A549 treated with dexamethasone at 1 μM for 4 hours (cell line): ENCODE measurements at places on chromosomes 11 and 22. TPM values are rescaled to one million over a fixed set of nuclear protein-coding genes. Genes with fewer than 3 reads are reported as not detected.

Gene SLC22A6
- total RNA-seq = not detected in 5 replicates

Gene HEPN1
- not detected in 5 replicates for total RNA-seq

Gene CDC42EP1
- total RNA-seq = 21.2 to 33.8 TPM (median 32.1 TPM) in 5 replicates

Gene HORMAD2
- total RNA-seq = not detected in 5 replicates

Gene MUC5B
- 1.1 to 4.5 TPM (median 2.4 TPM) in 5 replicates for total RNA-seq
